ENCODE measurements at places on chromosomes 5 and 9. TPM values are rescaled to one million over a fixed set of nuclear protein-coding genes. Genes with fewer than 3 reads are reported as not detected.

DNA sequence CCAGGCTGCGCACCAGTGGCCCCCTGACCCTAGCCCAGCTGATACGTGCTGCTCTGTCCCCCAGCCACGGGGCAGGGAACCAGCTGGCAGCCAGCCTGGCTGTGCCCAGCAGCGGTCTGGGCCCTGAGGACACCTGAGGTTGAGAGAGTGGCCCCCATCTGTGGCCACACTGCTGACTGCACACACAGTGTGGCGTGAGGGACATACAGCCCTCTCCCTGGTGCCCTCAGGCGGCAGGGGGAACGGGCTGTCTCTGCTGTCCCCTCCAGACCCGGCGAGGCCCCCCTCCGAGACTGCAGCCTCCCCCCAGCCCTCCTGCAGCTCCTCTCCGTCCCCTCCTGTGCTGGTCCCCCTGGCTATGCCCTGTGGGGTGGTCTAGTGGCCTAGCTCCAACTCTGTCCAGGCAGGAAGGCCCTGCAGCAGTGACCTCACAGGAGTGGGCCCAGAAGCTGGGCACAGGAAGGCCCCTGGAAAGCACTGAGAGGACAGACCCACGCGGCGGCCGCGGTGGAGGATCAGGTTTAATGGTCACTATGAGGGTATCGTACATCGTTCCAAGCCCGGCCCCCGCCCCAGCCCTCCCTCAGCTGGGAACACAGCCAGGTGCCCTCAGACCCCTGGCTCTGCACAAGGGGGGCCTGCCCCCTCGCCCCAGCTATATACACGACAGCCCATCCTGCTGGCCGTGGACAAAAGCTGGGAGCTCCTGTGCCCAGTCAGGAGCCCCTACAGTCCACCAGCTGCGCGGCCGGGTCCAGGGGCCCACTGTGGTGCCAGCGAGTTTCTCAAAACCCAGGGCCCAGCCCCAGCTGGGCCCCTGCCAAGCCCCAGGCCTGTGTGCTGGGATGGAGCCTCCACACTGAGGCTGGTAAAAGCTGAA, 6.8 kb upstream of the ENTPD8 start:
- DNase-seq = no peak

- no peak for DNase-seq
Observed at GRCh38 chr9:34993502-34994259, 4.1 kb downstream of the DNAJB5 start.

DNA sequence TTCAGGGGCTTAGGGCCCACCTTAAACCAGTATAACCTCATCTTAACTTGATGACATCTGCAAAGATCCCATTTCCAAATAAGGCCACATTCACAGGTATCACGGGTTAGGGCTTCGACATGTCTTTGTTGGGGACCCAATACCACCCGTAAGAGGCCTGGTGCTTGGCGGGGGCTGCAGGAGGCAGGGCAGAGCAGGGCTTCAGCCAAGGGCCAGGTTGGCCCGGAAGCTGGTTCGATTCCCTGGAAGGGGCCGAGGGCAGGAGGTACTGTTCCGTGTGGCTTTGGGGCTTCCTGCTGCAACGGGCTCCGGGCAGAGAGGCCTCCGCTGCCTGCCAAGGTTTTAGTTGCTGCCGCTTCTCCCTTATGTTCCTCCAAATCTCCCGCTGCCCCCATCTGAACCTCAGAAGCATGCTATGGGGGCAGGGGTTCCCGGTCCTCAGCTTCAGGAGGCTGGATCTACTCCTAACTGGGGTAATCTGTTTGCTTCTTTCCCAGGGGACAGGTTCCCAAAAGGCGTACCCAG, 29.8 kb downstream of the MED10 start:
- DNase-seq = no peak

AGXT2 gene
- 43.2 TPM for polyA plus RNA-seq

C5orf52 gene
- not detected for polyA plus RNA-seq

DNA sequence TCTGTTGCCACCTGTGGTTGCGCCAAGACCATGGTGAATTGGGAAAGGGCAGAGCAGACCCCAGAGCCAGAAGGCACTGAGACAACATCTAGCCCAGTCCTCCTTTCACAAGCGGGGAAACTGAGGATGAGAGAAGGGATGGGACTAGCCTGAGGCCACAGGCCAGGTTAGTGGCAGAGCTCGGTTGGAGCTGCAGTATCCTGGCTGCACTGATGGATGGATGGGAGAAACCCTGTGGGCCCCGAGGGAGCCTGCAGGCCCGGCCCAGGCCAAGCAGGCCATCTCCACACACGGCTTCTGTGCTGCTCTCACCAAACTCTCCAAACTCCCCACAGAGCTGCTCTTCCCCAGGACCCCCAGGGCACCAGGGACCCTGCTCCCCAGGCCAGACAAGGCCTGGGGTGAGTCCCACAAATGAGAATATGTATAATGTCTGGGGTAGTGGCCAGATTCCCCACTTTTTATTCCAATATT, 60.2 kb downstream of the TSTD2 start:
- no peak for DNase-seq

DNA sequence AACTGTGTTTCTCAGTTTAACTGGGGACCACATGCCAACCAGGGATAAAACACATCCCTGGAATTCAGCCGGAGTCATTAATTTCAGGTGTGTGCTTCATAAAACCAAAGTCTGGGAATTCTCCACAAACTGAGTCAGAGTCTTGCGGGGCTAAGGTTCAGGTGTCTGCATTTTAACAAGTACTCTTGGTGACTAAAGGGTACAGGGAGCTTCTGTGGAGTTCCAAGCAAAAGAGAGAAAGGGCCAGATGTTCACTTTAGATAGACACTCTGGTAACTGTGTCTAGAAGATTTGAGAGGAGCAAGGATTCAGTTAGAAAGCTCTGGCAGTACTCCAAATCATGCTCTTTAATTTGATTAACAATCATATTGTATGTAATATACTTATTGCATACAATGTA, 4.0 kb downstream of the NADK2 start:
- no peak for DNase-seq

GRCh38 chr9:78539188-78539587, 242.3 kb downstream of the PSAT1 start:
- no peak for DNase-seq

DNA sequence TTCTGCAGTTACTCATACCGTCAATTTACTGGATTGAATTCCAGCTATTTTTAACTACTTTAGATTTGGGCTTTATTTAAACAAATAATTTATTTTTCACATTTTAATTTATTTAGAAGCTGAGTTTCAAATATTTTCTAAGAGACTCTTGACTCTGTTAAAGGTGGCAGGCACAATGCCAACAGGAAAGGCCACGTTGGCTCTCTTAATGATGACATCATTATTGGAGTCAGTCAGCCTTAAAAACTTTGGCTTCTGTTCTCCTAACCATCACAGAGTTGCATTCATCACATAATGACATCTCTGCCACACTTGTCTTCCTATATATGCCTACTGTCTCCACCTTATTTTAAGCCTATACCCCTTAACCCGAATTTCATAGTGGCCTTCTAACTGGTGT, 172.3 kb upstream of the PLPPR1 start:
- no peak for DNase-seq

DNA sequence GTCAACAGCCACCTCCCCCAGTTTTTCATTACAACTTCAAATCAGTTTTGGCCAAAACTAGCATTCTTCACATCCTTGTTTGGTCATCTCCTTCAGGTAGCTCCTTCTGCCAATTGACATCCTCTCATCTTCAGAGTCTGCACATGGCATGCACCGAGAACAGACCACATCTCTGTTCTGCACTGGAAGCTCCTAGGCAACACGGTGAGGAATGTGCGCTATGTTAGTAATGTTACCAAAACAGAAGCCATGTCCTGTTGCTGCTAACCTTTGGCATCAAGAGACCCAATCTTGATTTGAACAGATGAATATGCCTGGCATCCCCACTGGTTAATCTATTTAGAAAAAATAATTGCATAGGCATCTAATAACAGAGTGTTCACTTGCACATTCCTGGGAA, 5.1 kb upstream of the HK3 start:
- no peak for DNase-seq

PCDHGC4 gene
- polyA plus RNA-seq = 3.1 TPM

- DNase-seq = no peak
Observed at GRCh38 chr9:127525401-127526188, 74.3 kb downstream of the LRSAM1 start.

- no peak for DNase-seq
Observed at GRCh38 chr5:38515092-38515491, 41.4 kb downstream of the LIFR start.

DNA sequence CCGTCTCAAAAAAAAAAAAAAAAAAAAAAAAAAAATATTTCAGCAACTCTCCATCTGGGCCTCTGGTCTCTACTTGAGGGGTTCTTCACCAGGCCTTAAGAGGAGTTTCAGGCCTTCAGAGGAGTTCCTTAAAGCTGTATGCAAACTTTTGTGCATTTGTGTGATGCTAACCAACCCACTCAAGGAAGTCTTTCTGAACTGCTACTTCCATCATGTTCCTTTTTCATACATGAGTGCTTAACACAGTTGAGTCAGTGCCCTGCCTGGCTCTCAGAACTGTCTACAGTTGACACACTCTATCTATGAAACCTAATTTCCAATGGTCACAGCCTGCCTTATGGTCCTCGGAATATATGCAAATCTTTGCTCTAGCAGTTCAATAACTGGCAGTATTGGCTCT, 146.5 kb downstream of the MEF2C start:
- no peak for DNase-seq

DNA sequence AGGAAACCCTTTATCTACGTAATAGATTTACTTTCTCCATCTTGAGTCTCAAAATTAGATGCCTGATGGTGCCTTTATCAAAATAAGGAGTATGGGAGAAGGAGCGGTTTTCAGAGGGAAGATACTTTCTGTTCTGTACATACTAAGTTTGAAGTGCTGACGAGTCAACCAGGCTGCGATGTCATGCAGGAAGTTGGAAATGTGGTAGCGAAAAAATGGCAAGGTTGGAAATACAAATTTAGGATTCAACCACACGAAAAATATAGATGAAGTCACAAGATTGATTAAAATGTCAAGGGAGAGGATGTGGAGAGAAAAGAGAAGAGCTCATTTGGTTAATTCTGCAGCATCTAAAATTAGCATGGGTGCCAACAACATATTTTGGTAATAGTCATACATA, 129.5 kb downstream of the FOXD1 start:
- no peak for DNase-seq

GRCh38 chr9:12737871-12738270, 36.9 kb upstream of the LURAP1L start:
- no peak for DNase-seq

HTR1A gene
- not detected for polyA plus RNA-seq

DNA sequence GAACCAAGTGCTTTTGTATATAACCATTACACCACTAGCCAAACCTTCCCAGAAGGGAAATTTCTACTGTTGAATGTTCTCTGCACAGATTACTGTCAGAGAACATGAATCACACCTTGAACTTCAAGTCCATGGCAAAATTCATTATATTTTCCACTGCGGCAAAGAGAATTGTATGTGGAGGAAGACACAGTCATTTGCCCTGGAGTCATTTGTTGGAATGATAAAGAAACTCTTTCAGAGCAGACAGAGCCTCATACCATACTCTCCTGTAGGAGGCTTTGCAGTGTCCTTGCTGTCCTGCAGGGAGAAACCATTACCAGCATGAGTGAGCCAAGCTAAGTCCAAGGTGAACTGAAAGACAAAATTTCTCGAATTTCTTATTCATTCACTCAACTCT, 369.0 kb downstream of the ARHGEF28 start:
- no peak for DNase-seq

DNA sequence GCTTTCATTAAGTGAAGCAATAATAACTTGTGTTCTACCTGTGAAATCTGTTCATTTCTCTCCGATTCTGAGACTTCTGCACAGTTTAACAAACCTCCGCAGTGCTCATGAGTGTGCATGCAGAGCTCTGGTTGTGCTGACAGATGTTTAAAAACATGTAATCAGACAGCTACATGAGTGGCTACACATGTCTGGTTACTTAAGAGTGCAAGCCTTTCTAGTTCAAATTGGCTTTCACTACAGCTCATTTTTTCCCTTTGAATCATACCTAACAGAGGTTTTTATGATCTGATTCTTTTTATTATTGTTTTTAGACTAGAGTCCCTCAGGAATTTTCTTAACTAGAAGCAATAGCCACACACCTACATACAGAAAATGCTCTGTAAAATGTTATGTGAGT, 310.2 kb downstream of the ARRDC3 start:
- DNase-seq = no peak

- DNase-seq = no peak
Observed at GRCh38 chr5:29662876-29663275, 1530.6 kb upstream of the CDH6 start.

GRCh38 chr5:58241389-58241788, 218.5 kb downstream of the PLK2 start:
- no peak for DNase-seq

RPP25L gene
- 36.7 TPM for polyA plus RNA-seq

DNA sequence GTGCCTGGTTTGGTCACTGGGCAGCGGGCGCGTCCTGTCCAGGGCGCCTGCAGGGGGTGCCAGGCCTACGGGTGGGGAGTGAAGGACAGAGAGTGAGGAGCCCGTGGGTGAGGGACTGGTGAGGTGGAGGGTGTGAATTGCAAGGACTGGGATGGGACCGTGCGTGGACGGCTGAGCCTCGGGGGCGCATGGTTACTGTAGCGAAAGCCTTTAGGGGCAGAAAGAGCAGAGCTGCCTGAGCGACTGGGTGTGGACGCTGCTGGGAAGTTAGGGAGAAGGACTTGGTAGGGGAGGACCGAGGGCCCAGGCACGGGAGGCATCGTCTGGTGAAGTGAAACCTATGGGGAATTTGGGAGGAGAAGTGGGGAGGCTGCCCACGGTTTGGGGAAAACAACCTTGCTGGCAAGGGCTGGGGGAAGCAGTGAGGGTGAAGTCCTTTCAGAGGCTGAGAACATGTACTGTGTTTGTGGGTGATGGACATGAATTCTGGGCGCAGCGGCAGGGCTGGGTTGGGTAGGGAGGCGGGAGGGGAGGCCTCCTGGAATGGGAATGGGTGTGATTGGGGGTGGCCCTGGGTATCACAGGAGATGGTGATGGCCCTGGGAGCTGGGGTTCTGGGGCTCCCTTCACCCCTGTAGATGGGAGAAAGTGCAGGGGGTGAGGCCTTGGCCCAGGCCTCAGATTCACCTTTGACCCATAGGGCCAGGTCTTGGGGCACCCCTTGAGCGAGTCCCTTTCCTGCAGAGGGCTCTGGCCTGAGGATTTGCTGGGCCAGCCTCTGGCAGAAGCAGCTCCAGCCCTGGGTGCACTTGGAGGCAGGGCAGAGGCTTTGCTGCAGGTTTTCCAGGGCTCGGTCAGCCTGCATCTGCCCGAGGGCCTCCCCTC, 1.7 kb upstream of the TOR4A start:
- DNase-seq = no peak

FYB1 gene
- 4.3 TPM for polyA plus RNA-seq

DNA sequence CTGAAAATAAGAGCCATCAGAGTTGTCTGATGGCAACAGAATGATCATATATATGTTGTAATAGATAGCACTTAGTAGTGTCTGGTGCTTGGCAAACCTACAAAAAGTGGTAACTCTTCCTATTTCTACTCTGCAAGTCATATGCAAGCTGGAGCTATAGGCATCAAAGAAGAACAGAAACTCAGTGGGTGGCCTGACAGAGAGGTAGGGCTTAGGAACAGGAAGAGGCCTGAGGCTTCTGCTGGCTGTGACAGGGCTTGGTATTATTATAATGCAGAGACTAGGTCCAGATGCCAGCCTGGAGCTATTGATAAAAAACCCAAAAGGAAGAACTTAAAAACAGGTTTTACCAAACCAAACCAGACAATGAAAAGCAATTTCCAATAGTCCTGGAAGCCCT, 4.4 kb upstream of the DIAPH1 start:
- no peak for DNase-seq

GRCh38 chr9:93164085-93164484, 19.9 kb upstream of the WNK2 start:
- no peak for DNase-seq

- DNase-seq = no peak
Observed at GRCh38 chr5:125970631-125971307, 452.4 kb upstream of the GRAMD2B start.

Data from right renal pelvis (tissue), 4 donors.